ENCODE measurements at places on chromosomes 7 and 10. TPM values are rescaled to one million over a fixed set of nuclear protein-coding genes. Genes with fewer than 3 reads are reported as not detected.

ZNF117 gene
- 27.7 TPM for total RNA-seq

PAX2 gene
- total RNA-seq, result 1.0 TPM

- no peak for DNase-seq
Measured at GRCh38 chr10:43384252-43385221, 13.1 kb downstream of the FXYD4 start.

DNA sequence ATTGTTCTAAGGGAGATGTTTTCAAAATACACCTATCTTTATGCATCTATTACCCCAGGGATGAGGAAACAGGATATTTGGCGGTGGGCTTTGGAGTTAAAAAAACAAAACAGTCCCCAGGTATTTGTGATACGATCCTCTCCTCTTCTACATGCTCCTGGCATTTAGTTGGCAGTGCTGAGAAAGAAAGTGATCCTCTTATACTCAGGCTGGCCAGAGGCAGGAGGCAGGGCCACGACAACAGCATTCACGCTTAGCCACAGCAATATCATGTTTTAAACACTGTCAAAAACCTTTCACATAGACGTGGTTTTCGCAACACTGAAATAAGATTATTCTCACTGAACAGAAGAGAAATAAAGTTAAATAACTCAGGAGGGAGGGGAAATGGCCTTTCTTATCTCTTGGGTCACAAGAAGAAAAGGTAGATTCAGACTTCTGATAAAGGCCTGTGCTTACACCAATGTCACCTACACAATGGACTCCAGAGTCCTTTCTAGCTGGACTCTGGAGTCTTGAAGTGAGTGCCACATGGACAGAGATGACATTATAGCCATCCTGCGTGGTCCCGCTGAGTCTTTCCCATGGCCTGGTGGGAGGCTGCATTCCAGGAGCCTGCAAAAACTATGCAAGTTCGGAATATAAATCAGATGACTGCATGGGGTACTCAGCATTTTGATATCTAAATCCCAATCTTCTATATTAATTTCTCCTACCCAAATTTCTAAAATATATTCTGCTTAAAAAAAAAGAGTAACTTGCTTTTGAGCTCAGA lies 88.7 kb downstream of the PIP4K2A start:
- no peak for DNase-seq

GRCh38 chr7:123557016-123557397 lies 611 bp downstream of the NDUFA5 start:
- no peak for DNase-seq

CDH23 gene
- total RNA-seq, result 2.0 TPM

GRCh38 chr7:28106321-28106829 lies 74.2 kb downstream of the JAZF1 start:
- DNase-seq, result no peak

- no peak for DNase-seq
Measured at GRCh38 chr7:128951296-128951695, 13.6 kb downstream of the IRF5 start.

DNA sequence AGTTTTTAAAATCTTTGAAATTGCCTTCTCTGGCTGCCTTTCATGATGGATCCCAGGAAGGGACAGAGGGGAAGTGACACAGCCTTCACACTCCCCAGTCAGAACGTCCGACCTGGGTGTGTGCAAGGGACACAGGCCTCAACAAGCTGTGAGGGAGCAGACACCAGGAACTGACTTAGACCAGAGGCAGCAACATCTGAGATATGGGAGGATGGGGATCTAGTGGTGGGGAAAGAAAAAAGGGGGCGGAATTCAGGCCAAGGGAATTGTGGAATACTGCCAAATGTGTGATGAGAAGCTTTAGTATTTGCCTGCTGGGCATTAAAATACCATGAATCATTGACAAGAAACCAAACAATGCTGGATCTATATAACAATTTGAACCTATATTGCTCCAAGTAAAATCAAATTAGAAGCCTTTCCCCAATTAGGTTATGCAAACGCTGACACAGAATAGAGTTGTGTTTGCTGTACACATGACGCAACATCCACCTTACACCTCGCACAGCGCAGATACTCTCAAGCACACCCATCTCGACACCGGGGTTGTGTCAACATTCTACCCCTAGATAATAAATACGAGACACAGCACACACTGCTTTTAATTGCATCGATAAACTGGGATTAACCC lies 17.2 kb upstream of the MNX1 start:
- DNase-seq, result no peak

GRCh38 chr10:11143242-11143641 lies 125.6 kb downstream of the CELF2 start:
- no peak for DNase-seq

DNA sequence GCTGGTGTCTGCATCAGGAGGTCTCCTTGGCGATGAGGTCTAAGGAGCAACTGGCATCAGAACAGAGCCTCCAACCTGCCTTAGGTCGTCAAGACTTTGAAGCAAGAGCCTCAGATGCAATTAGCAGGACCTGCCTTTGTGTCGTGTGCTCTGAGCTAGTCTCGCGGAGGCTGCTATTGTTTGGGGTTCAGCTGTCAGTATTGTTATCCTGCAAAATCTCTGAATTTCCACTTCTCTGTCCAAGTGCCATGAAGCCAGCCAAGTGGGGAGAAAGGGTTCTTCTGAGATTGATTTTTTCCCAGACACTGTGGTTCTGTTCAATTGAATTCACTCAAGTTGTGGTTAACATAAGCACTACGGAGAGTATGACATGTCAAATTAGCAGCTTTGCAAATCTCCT lies 78.7 kb downstream of the ADARB2 start:
- no peak for DNase-seq

DNA sequence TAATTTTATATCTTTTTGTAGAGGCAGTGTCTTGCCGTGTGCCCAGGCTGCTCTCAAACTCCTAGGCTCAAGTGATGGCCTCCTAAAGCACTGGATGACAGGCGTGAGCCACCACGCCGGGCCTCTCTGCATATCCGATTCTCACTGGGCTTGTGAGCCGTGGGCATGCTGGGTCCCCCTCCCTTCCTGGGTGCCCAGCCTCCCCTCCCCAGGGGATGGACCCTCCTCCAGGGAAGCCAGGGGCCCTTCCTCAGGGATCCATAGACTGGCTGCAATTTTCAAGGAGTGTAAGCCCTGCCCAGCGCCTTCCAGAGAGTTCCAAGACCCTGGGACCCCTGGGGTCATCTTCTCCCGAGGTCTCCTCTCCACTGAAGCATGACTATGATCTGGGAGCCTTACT lies 23.7 kb upstream of the ELFN1 start:
- DNase-seq, result no peak

DNA sequence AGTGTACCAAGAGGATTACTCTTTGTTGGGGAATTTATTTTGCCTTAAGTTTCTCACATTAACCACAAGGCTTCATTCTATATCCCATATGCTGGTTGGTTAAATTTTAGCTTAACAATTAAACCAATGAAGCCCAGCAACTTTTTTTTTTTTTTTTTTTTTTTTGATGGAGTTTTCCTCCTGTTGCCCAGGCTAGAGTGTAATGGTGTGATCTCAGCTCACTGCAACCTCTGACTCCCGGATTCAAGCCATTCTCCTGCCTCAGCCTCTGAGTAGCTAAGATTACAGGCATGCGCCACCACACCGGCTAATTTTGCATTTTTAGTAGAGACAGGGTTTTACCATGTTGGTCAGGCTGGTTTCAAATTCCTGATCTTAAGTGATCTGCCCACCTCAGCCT lies 75.0 kb upstream of the MKX start:
- DNase-seq, result no peak

DNA sequence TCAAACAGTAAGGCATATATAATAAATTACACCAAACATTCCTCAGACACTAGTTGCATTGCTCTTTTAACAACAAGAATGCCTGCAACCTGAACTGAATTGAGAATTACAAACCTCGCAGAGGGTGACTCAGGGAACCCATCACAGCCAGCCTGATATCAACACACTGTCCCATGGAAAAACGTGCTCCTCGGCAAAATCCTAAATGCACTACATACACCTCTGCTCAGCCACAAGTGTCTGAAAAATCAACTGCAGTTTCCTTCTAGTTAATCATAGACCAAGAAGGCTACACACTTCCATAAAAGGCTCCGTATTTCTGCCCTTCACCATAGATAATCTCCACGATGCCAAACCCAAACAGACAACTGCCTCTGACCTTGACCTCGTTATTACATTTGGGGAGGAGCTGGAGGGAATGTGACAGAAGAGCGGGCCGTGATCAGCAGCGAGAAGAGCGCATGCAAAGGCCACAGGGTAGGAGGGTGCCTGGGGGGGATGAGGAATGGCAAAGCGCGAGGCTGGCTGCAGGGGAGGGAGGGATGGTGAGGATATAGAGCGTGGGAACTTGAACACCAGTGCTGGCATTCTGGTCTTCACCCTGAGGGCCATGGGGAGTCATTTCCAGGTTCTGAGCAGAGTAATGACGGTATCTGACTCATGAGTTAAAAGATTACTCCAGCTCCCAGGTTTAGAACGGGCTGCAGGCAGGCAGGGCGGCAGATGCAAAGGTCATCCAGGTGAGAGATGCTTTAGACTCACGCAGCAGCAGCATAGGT lies 201.9 kb upstream of the FRMD4A start:
- no peak for DNase-seq

THSD7A gene
- total RNA-seq, result 5.5 TPM

GRCh38 chr10:29304264-29304994 lies 15.6 kb downstream of the LYZL1 start:
- DNase-seq, result peak; percentile 60

- DNase-seq, result no peak
Measured at GRCh38 chr7:155202106-155202871, 95.4 kb upstream of the INSIG1 start.

- DNase-seq, result no peak
Measured at GRCh38 chr10:33396938-33397337, 62.5 kb upstream of the NRP1 start.

DNA sequence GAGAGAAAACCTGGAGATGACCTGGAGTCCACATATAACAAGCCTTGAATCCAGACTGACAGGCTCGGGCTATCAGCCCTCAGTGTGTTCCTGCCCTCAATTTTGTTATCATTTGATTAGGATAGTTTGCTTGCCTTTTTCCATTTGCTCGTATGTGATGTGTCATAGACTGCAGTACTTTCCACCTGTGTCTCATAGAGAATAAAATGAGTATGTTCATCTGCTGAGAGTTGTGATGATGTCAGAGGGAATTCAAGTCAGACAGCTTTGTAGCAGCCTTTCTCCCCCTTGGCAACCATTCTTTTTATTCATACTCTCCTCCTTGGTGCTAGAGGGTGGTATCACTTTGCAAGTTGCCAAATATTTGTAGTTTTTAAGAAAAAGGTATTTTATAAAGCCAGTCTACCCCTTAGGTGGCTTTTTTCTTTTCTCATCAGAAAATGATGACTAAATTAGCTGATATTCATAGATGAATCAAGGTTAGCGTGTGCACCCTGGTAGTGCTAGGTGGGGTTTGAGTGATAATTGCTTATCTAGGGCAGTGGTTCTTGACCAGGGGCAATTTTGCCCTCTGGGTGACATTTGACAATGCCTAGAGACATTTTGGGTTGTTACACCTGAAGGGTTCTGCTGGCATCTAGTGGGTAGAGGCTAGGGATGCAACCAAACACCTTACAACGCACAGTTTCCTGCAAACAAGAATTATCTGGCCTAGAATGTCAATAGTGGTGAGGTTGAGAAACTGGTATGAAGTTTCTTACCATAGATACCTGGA lies 5.4 kb downstream of the SGPL1 start:
- no peak for DNase-seq

CDC14C gene
- total RNA-seq, result not detected

DNA sequence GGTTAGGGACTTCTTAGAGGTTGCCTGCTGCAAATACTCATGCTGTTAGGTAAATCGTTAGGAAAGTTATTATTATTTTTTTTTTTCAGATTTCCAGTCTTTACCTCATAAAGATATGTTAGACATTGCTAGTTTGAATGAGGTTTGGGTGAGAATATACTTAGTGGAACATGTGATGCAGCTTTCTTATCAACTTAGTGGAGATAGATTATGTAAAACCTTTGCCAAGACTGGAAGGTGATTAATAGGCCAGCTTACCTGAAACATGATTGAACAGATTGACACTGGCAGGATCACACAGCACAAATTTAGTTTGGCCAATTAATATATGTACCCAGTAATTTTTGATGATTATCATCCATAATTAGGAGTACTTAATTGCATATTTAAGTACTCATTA lies 32.3 kb downstream of the ADD3 start:
- no peak for DNase-seq

Data from neural crest cell (in vitro differentiated cells).